ENCODE measurements at places on chromosomes 4 and X.

DNA sequence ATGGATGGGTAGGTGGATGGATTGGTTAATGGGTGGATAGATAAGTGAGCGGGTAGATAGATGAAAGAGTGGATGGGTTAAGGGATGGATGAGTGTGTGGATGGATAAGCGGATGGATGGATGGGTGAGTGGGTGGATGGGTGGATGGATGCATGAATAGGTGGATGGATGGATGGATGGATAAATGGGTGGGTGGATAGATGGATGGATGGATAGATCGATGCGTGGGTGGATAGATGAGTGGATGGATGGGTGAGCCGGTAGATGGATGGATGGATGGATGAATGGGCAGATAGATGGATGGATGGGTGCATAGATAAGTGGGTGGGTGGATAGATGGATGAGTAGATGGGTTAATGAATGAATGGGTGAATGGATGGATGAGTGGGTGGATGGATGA lies 90.9 kb downstream of the CPZ start:
- H3K4me1 ChIP-seq = no peaks in the 10 kb centered on the region
- H3K27me3 ChIP-seq = peaks cover 3% of the 10 kb centered on the region
- no peak for DNase-seq
- no peaks in the 10 kb centered on the region for H3K36me3 ChIP-seq
- H3K27ac ChIP-seq = no peak overlapping the region

DNA sequence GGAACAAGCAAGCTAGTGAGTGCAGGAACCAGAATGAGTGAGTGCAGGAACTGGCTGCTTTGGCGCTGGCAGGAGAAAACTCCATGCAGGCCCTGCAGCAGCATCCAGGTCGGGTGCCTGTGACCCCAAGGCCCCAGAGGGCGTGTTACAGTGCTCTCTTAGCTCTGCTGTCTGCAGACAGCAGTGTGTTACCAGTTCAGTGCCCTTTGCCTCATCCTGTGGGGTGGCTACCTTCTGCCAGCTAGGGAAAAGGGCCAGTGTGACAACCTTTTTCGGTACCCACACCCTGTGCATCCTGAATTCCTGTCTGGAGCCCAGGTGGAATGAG lies 202.3 kb upstream of the SMIM31 start:
- no peaks in the 10 kb centered on the region for H3K27me3 ChIP-seq
- no peaks in the 10 kb centered on the region for H3K4me1 ChIP-seq
- DNase-seq = no peak
- no peak overlapping the region for H3K4me3 ChIP-seq
- H3K27ac ChIP-seq = no peak overlapping the region

DNA sequence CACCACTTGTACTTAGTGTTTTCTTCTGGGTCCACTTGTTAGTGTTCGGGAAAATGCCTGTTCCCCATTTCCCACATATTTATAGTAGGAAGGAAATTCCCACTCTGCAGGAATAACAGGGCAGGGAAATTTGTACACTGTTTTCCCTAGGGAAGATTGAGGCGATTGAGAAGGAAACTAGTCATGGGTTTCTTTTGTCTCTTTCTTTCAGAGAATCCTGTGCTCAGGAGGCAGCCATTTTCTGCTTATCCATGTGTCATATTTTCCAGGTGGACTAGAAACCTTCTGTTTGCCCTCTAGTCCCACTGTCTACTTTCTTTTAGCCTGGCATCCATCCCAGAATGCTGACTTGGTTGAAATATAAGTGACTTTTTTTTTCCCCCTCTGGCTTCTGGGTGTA lies 299.1 kb upstream of the ANKRD50 start:
- H3K4me3 ChIP-seq = no peak overlapping the region
- H3K36me3 ChIP-seq = no peaks in the 10 kb centered on the region
- no peaks in the 10 kb centered on the region for H3K27me3 ChIP-seq
- H3K27ac ChIP-seq = no peak overlapping the region
- no peaks in the 10 kb centered on the region for H3K4me1 ChIP-seq

- no peak overlapping the region for H3K27ac ChIP-seq
- DNase-seq = peak; percentile 21
- H3K4me3 ChIP-seq = no peak overlapping the region
- H3K36me3 ChIP-seq = no peaks in the 10 kb centered on the region
- no peaks in the 10 kb centered on the region for H3K4me1 ChIP-seq
Measured at GRCh38 chrX:15874672-15875071, 20.1 kb upstream of the AP1S2 start.

DNA sequence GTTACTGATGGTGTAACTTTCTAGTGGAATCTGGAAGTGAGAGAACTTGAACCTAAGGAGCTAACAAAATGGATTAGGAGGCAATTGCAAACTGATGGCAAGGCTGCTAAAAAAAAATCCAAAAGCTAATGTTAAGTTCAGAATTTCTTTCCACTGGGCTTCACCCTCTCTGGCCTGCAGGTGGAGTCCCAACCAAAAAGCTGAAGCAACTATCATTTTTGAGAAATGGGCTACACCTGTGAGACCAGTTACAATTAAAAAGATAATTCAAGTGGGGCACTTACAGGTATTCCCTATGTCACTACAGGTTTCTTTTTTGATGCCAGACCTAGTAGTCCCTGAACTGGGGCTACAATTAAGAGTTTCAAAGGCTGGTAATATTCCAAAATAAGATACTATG lies 142.1 kb upstream of the FTHL17 start:
- H3K27ac ChIP-seq = no peak overlapping the region
- H3K4me3 ChIP-seq = no peak overlapping the region
- H3K36me3 ChIP-seq = no peaks in the 10 kb centered on the region
- no peaks in the 10 kb centered on the region for H3K27me3 ChIP-seq

DNA sequence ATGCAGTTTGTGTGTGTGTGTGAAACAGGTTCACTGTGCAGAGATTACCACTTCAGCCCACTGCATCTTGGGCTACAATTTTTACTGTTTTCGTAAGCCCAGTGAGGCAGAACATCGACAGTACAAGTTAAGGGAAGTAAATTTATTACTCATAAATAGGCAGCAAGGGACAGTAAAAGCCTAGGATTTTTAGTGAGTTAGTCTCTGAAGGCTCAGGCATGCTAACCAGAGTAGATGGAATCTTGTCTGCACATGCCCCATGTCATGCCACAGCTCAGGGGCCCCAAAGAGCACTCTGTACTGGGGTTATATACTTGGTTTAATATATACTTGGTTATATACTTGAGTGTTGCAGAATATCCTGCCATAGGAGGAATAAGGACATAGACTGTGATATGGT lies 825.7 kb downstream of the TECRL start:
- no peak for DNase-seq
- no peaks in the 10 kb centered on the region for H3K27me3 ChIP-seq
- no peaks in the 10 kb centered on the region for H3K4me1 ChIP-seq
- H3K36me3 ChIP-seq = no peaks in the 10 kb centered on the region
- no peak overlapping the region for H3K4me3 ChIP-seq

DNA sequence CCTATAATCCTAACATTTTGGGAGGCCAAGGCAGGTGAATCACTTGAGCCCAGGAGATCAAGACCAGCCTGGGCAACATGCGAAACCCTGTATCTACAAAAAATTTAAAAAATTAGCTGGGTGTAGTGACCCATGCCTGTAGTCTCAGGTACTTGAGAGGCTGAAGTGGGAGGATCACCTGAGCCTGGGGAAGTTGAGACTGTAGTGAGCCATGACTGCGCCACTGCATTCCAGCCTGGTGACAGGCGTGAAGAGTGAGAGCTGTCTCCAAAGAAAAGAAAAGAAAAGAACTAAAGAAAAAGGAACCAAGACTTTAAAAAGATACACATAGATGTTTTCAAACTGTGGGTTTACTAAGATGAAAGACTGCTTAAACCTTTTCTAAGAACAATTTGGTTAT lies 129.0 kb downstream of the SPCS3 start:
- no peak overlapping the region for H3K27ac ChIP-seq
- no peak for DNase-seq
- H3K27me3 ChIP-seq = no peaks in the 10 kb centered on the region
- H3K4me3 ChIP-seq = no peak overlapping the region

DNA sequence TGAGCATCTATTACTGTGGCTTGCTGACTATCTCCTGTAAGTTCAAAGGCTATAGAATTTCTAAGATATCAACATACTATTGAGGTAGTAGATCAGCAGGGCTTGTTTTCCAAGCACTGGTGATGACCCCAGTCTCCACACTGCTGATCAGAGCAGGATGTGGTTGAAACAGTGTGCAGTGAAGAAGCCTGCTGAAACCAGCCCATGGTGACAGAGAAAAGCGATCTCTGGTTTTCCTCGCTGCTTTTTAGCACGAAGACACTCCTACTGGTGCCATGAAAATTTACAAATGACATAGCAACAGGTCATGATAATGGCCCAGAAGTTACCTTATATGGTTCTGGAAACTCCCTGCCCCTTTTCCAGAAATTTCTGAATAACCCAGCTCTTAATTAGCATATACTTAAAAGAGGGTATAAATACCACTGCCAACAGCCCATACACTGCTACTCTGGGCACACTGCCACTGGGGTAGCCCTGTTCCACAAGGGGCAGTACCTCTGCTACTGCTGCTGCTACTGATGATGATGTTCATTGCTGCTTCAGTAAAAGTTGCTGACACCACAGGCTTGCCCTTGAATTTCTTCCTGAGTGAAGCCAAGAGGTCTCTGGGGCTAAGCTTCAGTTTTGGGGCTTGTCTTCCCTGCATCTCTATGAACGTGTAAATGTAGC lies 1689.5 kb upstream of the PCDH10 start:
- no peaks in the 10 kb centered on the region for H3K4me1 ChIP-seq
- H3K36me3 ChIP-seq = no peaks in the 10 kb centered on the region
- H3K27ac ChIP-seq = no peak overlapping the region
- no peak for DNase-seq

DNA sequence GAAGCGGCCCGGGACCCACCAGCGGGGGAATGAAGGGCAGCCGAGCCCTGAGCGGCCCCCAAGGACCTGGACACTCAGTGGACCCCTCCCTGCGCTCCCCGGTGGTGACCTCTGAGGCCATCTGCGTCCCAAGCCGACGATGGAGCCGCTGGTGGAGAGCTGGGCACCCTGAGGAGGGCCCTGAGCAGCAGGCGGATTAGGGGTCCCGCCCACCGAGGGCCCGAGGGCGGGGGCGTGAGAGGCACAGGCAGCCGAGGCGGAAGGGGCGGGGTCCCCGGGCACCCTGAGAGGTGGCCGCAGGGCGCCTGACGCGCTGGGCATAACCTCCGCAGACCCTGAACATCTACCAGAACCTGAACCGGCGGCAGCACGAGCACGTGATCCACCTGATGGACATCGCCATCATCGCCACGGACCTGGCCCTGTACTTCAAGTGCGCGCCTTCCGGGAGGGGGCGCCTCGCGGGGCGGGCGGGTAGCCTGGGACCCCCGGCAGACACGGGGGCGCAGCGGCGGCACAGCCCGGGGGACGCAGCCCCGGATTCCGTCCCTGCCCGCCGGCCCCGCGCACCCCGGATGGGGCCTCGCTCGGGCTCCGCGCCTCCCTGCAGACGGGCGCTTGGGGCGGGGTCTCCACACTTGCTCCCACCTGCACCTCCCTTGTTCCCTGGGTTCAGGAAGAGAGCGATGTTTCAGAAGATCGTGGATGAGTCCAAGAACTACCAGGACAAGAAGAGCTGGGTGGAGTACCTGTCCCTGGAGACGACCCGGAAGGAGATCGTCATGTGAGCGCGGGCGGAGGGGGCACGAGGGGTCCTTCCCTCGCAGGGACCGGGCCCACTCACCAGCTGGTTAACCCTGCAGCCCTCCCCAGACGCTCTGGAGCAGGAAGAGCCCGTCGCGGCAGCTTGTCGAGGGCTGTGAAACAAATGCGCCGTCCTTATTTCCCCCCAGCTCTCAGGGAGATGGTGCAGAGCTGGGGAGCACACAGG lies 10.3 kb downstream of the ATP5ME start:
- H3K4me3 ChIP-seq = peak overlapping the region; percentile 69
- H3K27me3 ChIP-seq = no peaks in the 10 kb centered on the region
- no peaks in the 10 kb centered on the region for H3K4me1 ChIP-seq
- H3K27ac ChIP-seq = peak overlapping the region; percentile 68
- DNase-seq = peak; percentile 81

GRCh38 chr4:119068529-119068962 lies 67.1 kb upstream of the MYOZ2 start:
- no peak overlapping the region for H3K27ac ChIP-seq
- no peaks in the 10 kb centered on the region for H3K36me3 ChIP-seq
- DNase-seq = no peak
- no peak overlapping the region for H3K4me3 ChIP-seq
- H3K4me1 ChIP-seq = no peaks in the 10 kb centered on the region
- H3K27me3 ChIP-seq = no peaks in the 10 kb centered on the region

DNA sequence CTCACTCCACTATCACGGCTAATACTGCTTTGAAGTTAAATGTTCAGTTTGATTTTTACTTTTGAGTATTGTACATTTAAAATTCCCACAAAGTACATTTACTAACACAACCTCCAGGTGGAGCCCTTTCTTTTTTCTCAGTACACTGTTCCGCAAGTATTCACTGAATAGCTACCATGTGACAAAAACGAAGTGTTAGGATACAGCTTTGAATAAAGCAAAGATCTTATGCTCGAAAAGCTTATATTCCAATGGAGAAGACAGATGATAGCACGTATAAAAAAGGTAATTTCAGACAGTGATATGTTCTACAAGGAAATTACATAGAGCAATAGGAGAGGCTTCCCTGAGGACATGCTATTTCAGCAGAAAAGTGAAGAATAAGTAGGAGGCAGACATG lies 60.7 kb upstream of the ABCG2 start:
- no peaks in the 10 kb centered on the region for H3K27me3 ChIP-seq
- DNase-seq = peak; percentile 63
- H3K36me3 ChIP-seq = no peaks in the 10 kb centered on the region
- no peak overlapping the region for H3K27ac ChIP-seq

DNA sequence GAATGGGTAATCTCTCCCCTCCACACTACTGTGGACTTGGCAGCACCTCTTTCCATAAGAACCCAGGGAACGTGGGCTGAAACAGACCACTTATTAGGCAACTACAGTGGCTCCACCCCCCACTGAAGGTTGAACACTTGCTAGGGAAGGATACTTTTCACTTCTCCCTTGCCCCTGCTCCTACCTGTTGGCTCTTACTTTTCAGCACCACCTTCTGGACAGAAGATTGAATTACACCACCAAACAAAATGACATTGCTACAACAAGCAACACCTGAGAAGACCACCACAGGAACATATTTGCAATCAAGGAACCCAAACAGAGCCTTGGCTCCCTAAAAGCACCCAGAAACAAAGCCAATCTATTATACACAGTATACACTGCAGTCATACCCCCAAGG lies 132.1 kb upstream of the CXCL13 start:
- H3K27me3 ChIP-seq = no peaks in the 10 kb centered on the region
- H3K27ac ChIP-seq = no peak overlapping the region
- no peak overlapping the region for H3K4me3 ChIP-seq
- H3K36me3 ChIP-seq = no peaks in the 10 kb centered on the region

GRCh38 chrX:70754169-70754848 lies 154.2 kb downstream of the TEX11 start:
- no peaks in the 10 kb centered on the region for H3K27me3 ChIP-seq
- no peaks in the 10 kb centered on the region for H3K36me3 ChIP-seq
- H3K4me1 ChIP-seq = no peaks in the 10 kb centered on the region
- H3K27ac ChIP-seq = no peak overlapping the region
